NCI-H1092 (cell line): ENCODE measurements at places on chromosomes 7 and 10.

DNA sequence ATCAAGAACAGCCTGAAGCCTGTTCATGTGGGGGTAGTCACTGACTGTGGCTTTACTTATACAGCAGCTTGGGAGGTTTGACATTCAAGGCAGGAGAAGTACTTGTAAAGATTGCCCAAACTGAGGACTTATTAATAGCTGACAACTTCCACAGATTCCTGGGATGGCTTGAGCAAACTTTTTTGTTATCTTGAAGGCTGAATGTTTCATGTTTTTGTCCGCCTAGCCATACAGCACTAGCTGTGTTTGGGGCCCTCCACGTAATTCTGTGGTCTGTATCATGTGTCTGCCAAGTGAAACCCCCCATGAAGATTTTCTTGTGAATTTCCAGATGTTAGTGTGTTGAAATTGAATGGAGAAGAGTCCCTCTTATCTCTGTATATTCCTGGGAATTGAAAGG lies 38.6 kb downstream of the FAS start:
- DNase-seq = no peak

DNA sequence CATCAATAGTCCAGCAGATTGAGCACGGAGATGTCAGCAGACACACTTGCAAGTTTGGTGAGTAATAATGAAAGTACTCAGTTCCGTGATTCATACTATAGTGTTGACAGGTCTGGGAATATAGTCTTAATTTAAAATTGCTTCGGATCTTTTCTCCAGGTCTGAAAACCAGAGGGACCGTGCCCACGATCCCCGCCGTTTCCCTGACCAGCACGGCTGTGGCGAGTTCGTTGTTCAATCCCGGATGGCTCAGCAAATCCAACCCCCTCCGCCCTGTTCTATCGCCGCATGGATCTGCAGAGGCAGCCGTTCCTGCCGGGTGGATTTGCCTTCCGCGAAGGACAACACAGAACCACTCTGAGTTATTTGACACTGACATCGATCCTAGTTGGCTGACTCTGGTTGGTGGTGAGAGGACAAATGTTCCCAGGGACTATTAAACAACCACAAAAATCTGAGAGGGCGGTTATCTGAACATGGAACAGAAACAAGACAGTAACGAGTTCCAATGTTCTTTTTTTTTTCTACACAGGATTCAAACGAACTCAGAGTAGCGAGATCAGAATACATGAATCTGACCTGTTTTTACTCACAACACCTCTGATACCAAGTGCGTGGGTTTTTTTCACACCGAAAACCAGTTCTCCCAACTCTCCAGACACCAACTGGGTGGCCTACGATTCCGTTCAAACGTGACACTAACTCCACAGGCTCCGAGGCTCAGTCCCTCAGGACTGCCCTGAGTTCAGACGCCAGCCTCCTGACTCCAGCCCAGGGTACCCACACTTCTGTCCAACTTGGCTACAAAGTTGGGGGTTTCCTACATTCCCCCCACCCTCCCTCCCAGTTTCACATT lies 52.7 kb downstream of the RBM17 start:
- no peak for DNase-seq

DNA sequence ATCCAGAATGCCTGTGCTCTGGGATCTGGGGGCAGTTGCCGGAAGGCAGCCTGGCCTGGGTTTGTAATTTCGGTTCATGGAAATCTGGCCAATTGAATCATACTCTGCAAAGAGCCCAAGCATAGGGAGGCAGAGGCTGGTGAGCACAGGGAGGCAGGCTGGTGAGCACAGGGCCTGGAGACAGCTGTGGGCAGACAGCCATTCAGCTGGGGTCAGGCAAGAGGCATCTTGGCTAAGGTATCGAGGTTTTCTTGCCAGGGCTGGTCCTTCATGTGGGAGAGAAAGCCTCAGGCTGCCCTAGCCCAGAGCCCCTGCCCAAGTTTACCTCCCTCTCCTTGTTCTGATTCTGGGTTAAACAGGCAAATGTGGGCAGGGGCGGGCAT lies 63.7 kb upstream of the BAIAP2L1 start:
- no peak for DNase-seq

DNA sequence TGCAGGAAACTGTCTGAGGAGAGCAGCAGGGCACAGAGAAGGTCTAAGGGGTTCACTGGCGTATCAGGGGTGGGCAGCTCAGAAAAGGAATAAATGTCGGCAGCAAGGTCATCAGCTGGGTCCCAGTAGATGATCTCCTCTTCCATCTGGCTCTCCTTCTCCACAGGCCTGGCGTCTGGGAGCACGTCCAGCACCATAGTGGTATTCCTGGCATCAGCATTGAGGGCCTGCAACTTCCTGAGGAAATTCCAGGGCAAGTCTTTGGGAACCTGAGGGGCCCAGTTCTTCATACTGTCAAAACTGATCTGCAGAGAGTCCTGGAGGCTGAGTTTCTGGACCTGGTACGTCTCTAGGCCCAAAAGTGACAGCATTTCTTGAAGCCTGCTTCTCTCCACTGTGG lies 9.6 kb upstream of the MRPS24 start:
- DNase-seq = no peak

- no peak for DNase-seq
These were observed 156.6 kb downstream of the CCDC3 start for GRCh38 chr10:12844811-12845483.
